ENCODE measurements at places on chromosomes 6 and 20.
A peak's percentile ranks its signal among the peaks of the same experiment; 100 is the strongest.

- DNase-seq = peak; percentile 86
These were observed 187.8 kb upstream of the PRDM1 start for GRCh38 chr6:105898286-105898685.

GRCh38 chr6:42201382-42201781 lies 6.6 kb upstream of the GUCA1B start:
- DNase-seq = no peak

DNA sequence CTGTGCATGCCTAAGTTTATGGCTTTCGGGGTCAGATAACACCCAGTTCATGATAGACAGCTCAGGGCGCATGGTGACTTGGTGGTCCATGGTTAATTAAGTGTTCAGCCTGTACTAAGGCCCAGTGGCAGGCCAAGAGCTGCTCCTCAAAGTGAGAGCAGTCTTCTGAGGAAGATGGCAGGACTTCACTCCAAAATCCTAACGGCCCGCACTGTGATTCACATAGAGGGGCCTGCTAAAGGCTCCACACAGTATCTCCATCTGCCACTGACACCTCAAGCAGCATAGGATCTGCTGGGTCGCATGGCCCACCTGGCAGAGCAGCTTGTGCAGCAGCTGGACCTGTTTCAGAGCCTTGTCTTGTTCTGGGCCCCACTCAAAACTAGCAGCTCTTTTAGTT lies 10.6 kb upstream of the CST7 start:
- DNase-seq = no peak

DNA sequence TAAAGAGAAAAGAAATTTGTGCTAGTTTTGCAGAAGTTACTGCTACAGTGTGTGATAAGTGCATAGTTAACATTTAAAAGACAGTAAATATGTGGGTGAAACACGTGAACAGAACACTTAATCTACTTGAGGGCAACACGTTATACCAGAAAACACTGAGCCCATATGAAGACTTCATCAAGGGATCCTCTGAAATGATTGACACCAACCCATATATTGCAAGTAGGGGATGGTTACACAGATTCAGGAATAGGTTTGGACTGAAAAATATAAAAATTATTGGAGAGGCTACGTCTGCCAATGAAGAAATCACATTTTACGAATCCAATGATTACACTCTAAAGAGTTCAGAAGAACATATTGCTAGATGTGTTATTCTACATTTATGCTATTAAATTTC lies 185.6 kb downstream of the GPX5 start:
- DNase-seq = no peak

- DNase-seq = no peak
These were observed 226.7 kb upstream of the PRDM1 start for GRCh38 chr6:105859457-105859856.

DNA sequence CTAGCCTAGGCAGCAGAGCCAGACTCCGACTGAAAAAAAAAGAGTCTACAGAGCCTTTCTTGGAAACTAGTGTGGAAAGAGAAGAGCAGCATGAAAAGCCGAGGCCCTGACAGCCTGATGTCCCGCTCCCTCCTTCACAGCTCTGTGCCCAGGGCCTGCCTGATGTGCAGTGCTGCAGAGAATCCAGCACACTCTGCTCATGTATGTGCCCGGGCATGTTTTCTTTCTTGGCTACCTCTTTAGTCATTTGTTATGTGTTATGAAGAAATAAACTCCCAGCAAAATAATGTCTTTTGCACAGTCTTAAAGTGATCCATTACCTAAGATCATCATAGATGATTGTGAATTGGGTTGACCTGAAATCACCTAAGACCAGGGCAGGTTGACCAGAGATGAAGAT lies 78.1 kb upstream of the EZR start:
- DNase-seq = no peak

DNA sequence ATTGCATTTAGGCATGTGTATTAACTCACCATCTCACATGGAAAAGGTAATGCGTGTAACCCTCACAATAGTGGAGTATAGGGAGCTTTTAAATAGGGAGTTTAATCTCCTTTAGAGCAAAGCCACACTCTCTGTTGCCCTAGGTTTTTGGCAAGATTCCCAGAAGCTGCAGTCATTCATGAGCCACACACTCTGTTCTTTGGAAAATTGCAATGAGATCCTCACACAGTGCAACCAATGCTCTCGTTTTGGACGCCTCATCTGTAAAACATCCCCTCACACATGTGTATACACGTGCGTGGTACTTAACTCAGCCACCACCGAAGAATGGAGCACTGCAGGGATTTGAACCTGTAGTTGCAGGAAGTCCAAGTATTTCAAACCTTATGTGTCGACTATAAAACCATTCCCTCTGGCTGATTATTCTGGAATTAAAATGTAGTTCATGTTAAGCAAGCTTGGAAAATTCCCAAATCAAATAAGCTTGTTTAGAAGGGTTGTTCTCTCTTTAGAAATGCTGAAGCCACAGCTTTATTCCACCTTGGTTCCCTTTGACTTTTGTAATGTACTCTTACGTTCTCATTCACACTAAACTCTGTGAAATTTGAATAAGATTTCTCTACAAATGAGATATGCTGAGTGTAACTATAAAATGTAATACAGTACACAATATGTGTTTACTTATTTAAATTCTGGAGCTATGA lies 489.8 kb upstream of the MANEA start:
- no peak for DNase-seq

DNA sequence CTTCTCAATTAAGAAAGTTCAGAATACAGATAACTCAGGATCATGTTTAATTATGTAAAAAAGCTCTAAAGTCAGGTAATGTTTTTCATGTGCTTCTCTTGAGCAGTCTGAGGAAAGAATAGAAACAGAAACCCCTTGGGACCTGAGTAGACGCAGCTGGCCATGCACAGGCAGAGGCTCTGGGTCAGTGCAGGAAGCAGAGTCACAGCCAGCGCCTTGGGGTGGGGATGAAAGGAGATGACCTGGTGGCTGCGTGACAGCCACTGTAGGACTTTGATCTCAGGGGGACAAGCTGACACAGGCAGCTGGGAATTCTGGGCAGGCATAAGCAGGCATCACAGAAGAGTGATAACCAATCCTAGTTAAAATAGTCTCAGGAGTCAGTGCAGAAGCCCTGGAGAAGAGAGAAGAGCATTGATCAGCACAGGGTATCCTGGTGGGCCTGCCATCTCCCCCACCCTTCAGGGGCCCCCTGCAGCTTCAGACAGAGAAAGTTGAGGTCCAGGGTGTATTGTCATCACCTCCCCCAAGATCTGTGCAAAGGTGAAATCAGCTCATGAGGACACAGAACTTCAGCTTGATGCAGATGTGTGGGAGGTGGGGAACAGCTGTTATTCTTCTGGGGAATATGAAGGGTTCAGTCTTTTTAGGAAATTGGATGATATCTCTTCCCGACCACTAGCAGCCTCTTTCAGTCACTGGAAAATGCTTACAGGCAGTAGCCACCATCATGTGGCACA lies 6.4 kb downstream of the HLA-DQB1 start:
- no peak for DNase-seq

DNA sequence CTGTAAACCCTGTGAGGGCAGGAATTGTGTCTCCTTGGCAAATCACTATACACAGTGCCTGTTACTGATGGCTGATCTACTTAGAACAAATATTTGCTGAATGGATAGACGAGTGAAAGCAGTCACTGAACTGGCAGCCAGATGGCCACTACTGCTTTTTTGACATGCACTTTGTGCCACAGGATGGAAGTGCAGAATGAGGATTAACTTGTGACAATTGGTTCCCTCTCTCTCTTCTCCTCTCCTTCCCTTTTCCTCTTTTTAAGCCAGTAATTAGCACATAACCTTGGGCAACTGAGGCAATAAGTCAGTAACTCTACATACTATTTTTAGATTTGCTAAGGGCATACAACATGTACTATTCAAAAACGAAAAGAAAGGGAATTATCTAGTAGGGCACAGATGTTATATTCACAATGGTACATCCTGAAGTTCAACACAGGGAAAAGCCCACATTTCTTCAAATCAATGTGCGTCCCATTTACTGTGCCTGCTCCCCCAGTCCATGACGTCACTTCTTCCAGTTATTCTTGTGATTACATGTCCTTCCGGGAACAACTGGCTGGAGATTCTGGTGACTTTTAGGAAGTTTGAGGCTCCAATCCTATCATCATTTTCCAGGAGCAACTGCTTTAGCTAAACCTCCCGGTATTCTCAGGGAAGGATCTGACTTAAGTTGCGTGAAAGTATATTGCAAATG lies 17.0 kb upstream of the RPS6KA2 start:
- DNase-seq = no peak

DNA sequence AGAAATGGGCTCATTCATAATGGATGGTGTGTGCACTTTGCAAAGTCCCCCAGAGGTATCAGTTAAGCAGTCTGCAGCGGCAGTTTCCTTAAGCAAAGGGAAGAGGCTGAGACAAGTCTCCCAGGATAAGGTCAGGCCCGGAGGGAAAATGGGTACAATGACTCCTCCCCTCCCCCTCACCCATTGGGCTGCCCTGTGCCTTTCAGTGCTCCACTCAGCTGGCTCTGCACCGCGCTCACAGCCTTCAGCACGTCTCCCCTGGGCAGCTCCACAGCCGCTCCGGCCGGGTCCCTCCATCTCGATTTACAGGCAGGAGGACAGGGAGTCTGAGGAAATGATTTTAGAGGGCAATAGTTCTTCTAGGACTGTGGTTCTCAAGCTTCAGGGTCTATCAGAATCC lies 264.8 kb downstream of the LRFN2 start:
- DNase-seq = no peak

DNA sequence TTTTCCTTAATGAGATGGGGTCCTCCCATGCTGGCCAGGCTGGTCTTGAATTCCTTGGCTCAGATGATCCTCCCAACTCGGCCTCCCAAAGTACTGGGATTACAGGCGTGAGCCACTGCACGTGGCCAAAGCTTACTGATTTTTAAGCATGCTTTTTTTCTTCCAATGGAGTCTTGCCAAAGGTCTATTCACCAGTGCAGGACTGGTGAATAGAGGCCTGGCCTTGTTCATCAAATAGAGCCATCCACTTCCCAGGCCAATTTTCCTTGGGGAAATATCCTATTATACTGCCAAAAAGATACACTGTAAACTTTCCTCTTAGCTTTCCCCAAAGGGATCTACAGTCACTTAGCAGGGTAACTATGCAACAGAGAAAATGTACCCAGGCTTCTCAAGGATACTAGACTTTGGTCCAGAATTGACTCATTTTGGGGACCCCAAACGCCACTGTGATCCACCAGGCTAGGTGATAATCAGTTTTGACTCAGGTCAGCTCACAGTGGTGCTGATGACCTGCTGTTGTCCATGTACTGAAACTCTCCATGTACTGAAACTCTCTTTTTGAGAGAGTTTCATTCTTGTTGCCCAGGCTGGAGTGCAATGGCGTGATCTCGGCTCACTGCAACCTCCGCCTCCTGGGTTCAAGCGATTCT lies 91.8 kb downstream of the REPS1 start:
- DNase-seq = no peak

- peak; percentile 20 for DNase-seq
These were observed 174.0 kb downstream of the BCKDHB start for GRCh38 chr6:80280262-80281010.

DNA sequence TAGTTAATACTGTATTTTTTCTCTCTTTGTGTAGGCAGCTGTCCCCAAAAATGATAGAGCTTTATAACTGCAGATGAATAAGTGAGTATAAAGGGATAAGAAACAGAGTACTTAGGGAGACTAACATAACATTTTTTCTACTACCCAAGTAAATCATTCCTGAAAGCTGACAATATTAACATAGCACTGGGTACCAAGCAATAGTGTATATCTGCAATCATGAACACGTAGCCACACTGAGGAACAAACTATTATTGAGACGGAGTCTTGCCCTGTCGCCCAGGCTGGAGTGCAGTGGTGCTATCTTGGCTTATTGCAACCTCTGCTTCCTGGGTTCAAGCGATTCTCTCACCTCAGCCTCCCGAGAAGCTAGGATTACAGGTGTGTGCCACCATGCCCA lies 105.9 kb downstream of the SESN1 start:
- no peak for DNase-seq

- no peak for DNase-seq
These were observed 203.5 kb downstream of the HACE1 start for GRCh38 chr6:104656235-104656634.

All from EL (cell line).